ENCODE measurements at places on chromosomes 1 and 21.
A peak's percentile ranks its signal among the peaks of the same experiment; 100 is the strongest.

GRCh38 chr1:240666568-240667198 is 54.7 kb upstream of the GREM2 start:
- peak; percentile 18 for DNase-seq

DNA sequence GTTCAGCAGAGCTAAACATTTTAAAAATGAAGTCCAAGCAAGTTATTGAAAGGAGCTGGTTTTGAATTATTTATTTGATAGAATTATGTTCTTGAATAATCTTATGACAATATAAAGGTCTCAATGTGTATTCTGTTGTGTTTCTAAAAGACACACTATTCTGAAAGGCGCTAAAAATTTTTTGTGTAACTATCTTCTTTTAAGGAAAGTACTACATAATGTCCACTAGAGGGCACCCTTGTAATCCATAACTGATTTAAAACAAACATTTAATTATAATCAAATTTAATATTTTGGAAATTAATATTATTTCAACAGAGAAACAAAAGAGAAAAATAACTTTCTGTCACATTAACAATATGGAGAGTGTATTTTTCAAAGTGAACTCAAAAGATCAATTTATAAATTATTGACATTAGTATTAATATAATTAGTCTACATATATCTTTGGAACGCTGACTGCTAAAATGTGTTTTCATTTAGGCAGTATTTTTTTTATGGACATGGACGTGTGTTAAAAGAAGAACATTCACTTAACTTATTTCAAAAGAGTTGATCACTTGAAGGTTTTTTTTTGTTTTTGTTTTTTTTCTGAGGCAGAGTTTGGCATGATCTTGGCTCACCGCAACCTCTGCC is 248.4 kb downstream of the DENND1B start:
- DNase-seq: no peak

DNA sequence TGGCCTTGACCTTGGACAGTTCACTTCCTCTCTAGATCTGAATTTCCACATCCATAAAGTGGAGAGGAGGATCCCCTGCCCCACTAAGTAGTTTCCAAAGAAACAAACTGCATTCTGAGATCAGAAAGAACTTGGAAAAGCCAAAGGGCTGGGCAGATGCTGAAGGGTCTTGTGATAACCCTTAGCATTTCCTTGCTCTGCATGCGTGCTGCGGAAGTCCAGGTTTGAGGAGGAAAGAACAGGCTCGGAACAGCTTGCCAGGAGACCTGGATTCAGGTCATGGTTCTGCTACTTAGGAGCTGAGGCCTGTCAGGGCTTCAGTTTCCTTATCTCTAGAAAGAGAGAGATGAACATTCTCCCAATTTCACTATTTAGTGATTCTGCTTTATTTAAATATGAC is 27.2 kb downstream of the IGFN1 start:
- DNase-seq: no peak

DNA sequence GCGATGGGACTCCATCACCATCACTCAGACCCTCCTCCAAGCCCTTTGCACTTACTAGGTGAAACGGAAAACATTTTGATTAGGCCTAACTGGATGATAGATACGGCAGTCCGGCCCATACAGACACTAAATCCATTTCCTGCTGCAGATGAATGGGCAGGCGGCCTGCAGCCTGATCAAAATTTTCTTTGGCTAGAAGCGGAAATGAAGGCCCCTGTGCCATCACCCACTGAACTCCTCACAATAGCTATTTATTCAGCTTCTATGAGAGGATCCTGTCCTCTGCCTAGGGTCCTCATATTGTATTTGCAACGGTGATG is 200.5 kb downstream of the OMA1 start:
- no peak for DNase-seq

DNA sequence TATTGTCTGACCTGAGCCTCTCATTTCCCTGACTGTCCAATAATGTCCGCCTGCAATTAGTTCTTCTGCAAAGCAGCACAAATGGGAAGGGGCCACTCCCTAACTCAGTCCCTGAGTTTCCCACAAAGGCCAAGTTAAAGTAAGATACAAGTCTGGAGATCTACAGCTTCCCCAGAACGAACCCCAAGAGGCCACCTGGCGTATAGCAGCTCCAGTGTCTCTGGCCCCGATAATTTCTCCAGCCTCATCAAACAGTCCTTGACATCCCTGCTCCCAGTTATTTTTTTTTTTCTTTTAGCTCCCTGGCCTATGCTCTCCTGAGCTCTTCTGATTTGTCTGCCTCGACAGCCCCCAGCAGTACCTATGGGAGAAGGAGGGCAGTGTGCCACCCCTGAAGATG is 8.1 kb upstream of the ACKR1 start:
- DNase-seq: no peak

DNA sequence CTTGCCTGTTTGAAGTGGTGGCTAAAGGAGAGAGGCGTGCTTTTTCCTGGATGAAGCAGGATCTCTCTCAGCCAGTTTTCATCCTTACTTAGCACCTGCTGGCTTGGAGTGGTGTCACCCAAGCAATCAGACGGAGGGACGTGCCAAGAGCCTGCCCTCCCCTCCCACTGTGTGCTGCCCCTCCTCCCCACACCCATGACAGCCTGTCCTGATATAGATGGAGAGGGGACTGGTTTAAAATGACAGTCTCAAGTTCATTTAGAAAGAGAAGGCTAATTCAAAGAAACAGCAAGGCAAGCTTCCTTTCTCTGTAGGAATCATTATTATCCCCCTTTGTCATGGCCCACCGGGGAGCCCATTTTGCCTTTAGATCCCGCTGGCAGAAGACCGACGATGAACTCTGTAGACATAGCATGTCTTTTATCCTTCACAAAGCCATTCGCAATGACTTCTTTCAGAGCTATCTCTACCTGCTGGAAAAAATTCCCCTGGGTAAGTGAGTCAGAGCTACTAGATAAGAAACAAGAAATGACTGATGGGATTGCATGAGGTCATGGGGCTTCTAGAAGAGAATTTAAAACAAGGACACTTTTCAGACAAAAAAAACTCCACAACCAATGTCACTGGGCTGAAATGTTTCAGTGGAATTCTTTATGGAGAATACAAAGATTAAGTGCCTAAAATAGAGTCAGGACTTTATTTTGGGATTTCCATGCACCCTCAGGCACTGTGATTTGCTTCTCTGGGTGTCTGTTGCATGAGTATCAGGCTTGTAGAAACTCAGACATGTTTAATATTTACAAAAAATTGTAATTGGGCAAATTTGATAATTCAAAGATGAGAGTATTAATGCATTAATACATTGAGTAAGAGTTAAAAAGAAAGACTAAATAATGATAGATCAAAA is at the start of gene NTMT2:
TSS of gene NTMT2 (plus strand) at position 190 of the 907 bp plus-strand sequence. CDS start at position 339, 149 bp downstream.
- DNase-seq: no peak

DNA sequence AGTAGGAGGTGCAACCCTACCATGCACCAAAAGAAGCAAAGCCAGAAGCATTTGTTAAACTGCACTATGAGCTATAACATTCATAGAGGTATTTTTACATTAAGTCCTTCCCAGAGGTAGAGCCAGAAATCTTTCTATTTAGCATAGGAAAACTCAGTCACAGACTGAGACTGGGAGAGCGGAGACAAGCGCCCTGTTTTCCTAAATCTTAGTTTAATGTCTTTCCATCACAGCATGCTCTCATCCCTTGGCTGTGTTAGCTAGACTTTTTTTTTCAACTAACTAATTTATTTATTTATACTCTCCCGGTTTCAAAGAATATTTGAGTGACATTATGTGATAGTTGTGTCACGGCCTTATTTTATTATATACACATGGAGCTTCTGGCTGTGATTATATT is 304.1 kb downstream of the LMX1A start:
- no peak for DNase-seq

- no peak for DNase-seq
Observed at GRCh38 chr1:206843626-206844025, 21.8 kb upstream of the IL20 start.

GRCh38 chr21:32132409-32132808 is 146.4 kb downstream of the MIS18A start:
- no peak for DNase-seq

DNA sequence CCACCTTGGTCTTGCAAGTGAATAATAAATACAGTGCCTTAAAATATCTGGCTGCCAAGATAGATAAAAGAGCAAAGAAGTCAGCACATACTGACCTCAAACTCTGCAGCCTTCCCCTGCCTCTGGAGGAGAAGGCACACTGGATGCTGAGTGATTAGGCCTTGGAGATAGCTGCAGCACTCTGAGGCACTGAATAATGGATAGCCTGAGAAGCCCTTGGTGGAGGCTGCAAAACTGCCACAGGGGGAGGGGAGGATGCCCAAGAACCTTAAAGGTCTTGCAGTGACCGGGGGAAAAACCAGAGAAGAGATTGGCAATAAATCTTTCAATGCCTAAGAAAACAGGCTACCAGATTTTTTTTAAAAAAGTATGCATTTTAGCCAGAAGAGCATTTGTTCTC is 167.4 kb upstream of the PRMT6 start:
- no peak for DNase-seq

DNA sequence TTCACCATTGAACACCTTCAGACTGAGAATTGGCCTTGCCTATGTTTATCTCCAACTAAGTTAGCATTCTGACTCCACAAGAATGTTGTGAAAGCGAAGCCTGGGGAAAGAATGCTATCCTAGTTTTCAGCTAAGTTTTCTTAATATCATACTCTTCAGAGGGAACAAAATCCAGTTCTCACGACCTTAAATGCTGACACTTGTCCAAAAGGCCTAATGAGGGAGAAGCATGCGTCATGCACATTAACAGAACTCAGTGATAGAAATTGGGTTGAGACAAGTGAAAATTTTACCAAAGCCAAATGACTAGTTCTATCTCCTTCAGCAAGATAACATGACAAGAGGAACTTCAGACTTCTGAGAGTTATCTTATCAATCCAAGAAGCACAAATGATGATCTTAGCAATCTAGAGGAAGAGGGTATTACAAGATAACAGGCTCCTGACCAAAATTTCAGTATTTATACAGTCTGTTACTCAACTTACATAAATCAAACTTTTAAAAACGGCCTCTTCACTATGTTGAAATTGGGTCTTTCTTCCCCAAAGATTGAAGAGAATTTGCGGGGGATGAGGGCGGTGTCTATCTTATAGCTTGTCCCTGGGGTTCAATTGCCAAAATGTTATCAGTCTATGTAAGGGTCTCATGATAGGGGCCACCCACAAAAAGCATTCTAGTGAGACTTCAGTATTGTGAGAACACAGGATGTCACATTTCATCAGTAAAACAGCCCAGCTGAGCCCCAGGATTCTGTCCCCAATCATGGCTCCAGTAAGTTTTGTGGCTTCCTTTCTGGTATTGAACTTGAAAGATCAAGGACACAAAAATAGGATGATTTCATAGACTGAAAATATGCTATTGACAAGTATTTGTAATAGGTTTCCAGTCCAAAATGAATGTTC is 26.5 kb upstream of the SLC45A3 start:
- DNase-seq: no peak

GRCh38 chr1:221907166-221907932 is 165.5 kb upstream of the DUSP10 start:
- DNase-seq: no peak

GRCh38 chr1:156809281-156809680 is 7.4 kb downstream of the SH2D2A start:
- DNase-seq: no peak

DNA sequence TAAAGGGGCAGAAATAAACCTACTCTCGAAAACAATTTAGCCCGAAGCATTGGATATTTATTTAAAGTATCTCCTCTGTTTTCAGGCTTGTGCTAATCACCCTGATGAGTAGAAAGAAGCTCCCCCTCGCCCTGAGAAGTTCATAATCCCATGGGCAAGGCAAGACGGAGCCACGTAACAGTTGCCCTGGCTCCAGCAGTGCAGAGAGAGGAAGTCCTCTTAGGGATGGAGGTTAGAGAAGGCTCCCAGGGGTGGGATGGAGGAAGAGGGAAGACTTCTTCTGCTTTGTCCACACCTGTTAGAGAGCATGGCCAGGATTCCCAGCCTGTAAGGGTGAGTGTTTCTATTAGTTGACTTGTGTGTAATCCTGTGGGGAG is 3.4 kb upstream of the GPR25 start:
- DNase-seq: no peak

DNA sequence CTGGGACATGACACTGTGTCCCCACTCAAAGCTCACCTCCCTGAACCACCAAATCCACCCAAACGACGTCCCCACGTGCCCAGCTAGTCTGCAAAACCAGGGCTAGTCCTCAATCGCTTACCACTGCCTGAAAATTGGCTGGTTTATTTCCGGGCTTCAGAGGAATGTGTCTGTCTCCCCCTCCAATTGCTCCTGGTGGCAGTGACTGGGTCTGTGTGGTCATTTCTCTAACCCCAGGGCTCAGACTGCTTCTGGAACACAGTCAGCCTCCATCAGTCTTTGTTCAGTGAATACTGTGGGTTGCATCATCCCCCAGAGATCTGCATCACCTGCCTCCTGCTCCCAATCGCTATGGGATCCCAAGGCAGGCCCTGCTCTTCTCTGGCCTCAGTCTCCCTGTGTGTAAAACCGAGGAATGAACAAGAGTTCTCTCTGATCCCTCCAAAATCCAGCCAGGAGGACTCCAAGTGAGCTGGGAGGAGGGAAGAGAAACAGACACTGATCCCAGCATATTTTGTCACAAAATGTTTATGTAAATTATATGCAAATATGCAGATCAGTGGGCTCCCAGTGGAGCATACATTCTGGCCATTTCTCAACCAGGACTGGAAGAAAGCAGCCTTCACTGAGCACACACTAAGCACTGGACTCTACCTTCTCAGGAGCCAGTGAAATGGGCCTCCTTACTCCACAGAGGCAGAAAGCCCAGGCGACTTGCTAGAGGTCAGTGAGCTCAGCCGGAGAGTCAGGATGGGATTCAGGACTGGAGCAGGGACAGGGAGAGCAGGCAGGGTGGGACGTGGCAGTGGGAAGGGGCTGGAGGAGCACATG is 20.9 kb downstream of the SDC3 start:
- no peak for DNase-seq

DNA sequence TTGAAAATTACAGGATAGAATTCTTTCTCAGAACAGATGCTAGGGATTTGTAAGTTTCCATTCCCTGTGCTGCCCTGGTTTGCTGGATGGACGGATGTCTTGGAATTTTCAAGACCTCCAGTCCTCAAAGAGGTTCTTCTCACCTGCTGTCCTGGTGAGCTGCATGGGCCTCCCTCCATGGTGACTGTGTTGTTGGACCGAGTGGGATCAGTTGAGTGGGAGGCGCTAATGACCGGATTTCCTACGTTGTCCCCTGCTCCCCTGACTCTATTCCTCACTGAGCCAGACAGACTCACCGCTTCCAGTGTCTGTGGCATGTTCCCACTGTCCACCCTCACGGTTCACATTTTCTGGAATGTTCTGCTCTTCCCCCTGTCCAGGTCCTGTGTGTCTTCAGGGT is 229.8 kb downstream of the CAMTA1 start:
- DNase-seq: no peak

- DNase-seq: no peak
Observed at GRCh38 chr1:66723985-66724384, 28.3 kb upstream of the DYNLT5 start.
